ENCODE measurements at places on chromosomes 12 and 14.

GRCh38 chr14:67957946-67958345, 138.4 kb downstream of the RAD51B start:
- DNase-seq, result no peak

GRCh38 chr14:71551291-71551950, 380.8 kb upstream of the RGS6 start:
- no peak for DNase-seq

GRCh38 chr12:75479963-75480461, 543 bp upstream of the GLIPR1 start:
- DNase-seq, result no peak

DNA sequence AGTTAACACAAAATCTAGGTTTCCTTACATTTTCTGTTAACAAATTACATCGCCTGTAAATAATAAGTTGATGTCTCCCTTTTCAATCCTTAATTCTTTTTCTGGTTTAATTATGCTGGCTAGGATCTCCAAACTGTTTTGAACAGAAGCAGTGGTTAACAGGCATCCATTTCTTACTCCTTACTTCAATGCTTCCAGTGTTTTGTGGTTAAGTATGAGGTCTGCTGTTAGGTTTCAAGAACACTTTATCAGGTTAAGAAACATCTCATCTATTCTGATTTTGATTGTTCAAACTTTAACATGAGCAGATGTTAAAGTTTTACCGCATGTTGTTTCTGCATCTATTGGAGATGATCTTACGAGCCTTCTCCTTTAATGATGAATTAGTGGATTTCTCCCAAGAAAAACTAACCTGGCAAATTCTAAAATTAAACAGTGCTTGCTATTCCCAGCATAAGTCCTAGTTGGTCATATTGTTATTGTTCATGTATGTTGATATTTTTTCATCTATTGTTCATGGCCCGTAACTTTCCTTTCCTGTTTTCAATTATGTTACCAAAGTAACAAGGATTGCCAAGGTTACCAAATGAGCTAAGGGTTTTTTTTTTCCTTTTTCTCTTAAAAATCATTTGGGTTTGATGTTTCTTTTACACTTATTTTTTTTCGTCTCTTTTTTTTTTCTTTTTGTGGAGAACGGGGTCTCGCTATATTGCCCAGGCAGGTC, 33.4 kb downstream of the POLE start:
- DNase-seq, result no peak

- no peak for DNase-seq
These were observed 52.8 kb downstream of the C14orf132 start for GRCh38 chr14:96091941-96092411.

- no peak for DNase-seq
These were observed 20.0 kb downstream of the TMEM30B start for GRCh38 chr14:61260939-61261776.

DNA sequence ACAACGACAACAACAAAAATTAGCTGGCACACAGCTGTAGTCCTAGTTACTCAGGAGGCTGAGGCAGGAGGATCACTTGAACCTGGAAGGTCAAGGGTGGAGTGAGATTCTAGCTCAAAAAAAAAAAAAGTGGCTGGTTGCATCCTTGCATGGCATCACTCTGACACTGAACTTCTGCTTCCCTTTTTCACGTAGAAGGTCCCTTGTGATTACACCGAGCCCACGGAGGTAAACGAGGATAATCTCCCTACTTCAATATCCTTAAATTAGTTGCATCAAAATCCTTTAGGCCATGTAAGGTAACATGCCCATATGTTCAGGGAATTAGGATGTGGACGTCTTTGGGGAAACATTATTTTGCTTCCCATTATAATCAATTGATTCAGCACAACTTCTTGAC, 4.0 kb upstream of the PPP4R4 start:
- no peak for DNase-seq

- no peak for DNase-seq
These were observed 5.6 kb upstream of the GAPDH start for GRCh38 chr12:6528539-6529235.

DNA sequence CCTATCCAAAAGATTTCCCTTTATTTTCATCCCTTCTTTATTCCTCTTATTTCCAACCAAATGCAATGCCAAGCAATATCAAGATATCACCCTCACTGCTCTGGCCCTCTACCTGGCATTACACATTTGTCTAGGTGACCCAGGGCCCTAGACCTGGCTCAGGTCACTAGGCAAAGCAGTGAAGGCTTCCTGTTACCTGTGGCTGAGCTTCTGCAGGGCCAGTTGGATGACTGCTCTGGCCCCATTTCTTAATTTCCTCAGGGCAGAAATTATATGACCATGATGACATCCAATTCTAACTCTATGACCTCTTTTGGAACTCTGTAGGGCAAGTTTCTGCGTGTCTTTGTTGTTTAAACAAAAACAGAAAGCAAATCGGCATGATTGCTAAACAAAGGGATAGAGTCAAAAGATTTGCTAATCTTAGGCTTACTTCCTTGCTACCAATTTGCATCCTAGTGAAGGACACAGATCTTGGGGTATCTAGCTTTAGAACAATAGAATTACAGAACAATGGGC, 7.4 kb upstream of the CCDC198 start:
- no peak for DNase-seq

- no peak for DNase-seq
These were observed 120.3 kb downstream of the FBXL14 start for GRCh38 chr12:1474041-1474573.

DNA sequence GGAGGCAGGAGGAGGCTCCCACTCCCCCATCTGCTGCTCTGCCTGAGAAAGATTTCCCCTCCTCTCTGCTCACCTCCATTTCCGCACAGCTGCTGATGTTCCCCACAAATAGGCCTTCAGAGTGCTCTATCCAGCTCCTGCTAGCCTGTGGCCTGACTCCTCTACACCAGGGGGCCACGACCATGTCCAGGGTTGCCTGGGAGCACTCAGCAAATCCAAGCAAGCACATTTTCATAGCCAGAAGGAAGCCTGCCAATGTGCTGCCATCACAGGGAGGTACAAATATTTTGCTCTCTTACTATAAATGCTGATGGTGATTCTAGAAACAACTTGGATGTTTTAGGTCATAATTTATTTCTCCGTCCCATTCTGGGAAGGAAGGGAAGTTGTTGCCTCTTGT, 17.3 kb downstream of the KCNA5 start:
- DNase-seq, result no peak

DNA sequence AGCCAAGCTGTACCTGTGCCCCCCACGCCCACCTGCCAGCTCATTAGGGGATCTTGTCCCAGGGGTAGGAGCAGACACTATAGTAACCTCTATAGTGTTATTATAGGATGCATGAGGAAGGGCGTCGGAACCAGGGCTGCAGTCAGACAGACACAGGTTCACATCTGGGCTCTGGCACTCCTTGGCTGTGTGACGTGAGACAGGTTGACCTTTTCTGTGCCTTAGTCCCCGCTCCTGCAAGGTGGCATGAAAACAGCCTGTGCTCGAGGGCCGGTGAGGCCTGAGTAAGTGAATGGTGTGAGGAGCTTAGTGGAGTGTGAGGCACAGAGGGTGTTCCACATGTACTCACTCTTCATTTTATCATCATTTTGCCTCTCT, 19.0 kb downstream of the ASB2 start:
- DNase-seq, result no peak

GRCh38 chr12:88756153-88756552, 175.9 kb upstream of the KITLG start:
- no peak for DNase-seq

DNA sequence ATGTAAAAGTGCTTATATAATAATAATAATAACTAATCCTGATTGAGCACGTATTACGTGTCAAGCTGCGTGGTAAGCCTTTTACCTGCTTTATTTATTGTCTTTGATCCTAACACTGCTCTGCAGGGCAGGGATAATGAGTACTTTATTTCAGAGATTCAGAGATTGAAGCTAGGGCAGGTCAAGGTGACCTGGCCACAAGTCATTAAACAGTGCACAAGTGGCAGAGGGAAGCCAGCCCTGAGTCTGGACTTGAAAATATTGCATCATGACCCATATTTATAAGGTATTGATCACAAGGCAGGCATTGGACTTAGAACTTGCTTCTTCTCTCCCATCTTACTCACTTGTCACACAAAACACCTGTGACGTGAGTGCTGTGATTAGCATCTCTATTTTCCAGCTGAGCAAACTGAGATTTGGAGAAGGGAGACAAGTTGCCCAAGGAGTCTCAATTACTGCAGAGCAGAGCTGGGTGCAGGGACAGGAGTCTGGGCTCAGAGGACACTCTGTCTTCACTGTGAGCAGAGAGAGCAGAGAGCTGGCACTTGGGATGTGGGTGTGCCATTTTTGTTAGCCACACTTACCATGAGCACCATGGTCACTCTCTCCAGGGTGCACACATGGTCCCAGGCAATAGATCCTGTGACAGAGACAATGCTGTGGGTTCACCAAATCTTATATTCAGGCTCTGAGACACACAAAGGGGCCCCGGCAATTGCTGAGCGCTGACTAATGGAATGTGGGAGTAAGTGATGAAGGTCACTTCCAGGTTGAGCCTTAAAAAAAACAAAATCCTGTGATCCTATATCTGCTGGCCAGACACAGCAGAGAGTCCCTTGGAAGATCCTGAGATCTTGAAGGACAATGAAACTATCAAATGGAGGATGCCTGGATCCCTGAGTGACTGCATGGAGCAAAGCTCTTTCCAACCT, 113.2 kb upstream of the MED13L start:
- no peak for DNase-seq

DNA sequence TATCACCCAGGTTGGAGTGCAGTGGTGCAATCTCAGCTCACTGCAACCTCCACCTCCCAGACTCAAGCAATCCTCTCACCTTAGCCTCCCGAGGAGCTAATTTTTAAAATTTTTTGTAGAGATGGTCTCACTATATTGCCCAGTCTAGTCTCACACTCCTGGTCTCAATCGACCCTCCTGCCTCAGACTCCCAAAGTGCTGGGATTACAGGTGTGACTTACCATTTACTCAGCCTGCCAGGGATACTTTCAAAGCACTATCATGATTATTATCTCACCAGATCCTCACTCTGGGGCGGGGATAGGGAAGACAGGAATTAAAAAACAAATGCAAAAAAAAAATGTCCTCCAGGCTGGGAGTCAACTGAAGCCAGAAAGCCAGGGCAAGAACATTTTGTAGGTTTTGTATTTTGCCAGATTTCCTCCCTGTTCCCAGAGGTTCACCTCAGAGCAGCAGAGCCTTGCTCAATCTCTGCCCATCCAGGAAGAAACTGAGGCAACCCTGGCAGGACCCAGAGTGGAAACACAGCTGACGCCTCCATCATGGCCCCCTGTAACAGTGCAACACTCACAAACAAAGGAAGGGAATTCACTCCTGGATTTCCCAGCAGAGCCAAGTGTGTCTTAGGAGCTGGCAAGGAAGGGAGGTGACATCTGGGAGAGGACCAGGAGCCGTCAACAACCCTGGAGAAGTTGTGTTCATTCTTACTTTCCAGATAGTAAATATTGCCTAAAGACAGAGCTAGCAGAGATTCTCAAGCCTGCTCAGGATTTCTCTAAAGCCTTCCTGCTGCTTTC, 73.9 kb downstream of the IRF2BPL start:
- no peak for DNase-seq

DNA sequence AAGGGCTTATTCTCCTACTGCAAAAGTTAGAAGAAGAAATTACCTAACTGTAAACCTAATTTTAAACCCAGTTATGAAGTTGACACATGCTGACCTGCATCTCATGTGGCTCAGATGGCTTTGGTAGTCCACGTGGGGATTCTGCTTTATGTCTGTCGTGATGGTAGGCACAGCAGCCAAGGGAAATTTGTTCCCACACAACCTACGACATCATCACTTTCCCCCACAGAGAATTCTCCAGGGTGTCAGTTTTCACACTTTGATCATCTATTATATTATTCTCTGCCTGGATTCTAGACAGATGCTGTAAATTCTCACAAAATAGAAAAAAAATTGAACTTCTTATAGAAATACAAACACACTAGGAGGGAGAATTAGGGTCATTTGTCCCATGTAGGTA, 70.6 kb downstream of the PTHLH start:
- DNase-seq, result no peak

DNA sequence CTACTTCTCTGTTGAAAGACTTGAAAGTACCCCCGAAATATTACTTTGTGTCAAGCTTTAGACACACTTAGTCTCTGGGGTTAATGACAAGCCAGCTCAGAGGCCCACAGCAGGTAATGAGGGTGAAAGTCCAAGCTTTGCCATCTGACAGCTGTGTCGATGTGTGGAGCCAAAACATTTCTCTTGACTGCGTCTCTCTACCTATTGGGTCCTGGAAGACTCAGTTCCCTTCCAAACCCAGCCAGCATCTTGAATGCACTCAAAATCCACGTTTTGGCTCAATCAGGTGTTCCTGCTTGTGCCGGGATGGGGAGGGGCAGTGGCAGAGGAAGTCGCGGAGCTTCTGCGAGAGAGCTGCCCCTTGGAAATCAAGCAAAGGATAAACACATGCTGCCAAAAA, 3.2 kb downstream of the PLXNC1 start:
- peak; percentile 13 for DNase-seq

GRCh38 chr12:100758083-100758482, 36.5 kb upstream of the ANO4 start:
- no peak for DNase-seq

- DNase-seq, result no peak
These were observed 157.5 kb downstream of the TTC8 start for GRCh38 chr14:88981948-88982347.

DNA sequence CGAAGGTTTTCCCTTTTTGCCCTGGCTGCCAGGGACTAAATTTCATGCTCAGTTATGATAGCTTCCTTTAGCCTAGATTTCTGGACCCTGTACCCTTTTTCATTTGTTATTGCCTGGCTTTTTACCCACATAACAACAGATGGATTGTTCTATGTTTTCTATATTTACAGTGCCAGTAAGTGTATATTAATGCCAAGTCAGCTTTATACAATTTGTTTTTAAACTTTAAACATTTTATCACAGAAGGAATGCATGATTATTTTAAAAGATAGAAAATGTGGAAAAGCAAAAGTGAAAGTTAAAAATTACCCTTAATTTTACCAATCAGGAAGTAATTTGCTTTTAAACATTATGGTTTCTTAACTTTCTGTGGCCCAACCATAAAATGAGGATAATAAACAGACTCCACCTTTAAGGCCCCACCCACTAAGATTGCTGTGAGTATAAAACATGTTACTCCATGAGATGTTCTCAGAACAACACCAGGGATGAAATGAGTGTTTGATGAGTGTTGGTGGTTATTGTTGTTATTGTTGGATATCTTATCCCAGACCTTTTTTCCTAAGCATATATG, 496.8 kb downstream of the EGLN3 start:
- DNase-seq, result no peak

- no peak for DNase-seq
These were observed 443 bp downstream of the MAGOHB start for GRCh38 chr12:10612984-10613348.

- DNase-seq, result no peak
These were observed 151.5 kb upstream of the SLC38A2 start for GRCh38 chr12:46523863-46524770.

DNA sequence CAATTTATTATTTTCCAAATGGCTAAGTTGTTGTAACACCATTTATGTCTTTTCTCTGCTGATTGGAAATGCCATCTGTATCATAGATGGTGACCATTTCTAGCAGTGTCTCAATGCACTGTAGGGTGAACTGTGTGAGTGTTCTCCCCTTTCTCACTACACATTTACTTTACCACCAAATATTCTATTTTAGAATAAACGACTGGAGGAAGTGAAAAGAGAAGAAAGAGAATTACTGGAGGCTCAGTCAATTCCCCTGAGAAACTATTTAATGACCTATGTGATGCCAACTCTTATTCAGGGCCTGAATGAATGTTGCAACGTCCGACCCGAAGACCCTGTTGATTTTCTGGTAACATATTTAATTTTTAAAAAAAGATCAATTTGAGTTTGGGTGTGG, 15.5 kb upstream of the PAPOLA start:
- DNase-seq, result no peak

- DNase-seq, result no peak
These were observed 197.3 kb downstream of the TMTC3 start for GRCh38 chr12:88339254-88339949.

Data from NCI-H526 treated with DMSO at 0.1 percent for 48 hours (cell line).